ENCODE measurements at places on chromosomes 12 and 14.
A peak's percentile ranks its signal among the peaks of the same experiment; 100 is the strongest.

GRCh38 chr12:93686572-93687356 is 9.6 kb downstream of the CRADD start:
- no peak for DNase-seq

DNA sequence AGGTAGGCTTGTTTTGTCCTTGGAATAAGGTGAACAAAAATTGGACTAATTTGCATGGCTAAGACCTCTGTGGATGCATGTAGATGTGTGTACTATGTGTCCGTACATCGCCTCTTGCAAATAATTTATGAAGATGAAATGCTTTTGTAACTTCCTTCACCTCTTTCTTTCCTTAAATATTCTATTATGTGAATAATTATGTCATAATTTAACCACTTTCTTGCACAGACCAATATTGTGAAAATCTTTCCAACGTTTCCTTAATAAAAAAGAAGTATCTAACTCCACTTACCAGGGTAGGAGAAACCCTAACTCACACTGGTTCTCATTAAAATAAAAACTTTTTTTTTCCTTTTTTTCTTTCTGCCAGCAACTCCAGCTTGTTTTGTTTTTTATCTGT is 4.0 kb downstream of the NANOG start:
- no peak for DNase-seq

DNA sequence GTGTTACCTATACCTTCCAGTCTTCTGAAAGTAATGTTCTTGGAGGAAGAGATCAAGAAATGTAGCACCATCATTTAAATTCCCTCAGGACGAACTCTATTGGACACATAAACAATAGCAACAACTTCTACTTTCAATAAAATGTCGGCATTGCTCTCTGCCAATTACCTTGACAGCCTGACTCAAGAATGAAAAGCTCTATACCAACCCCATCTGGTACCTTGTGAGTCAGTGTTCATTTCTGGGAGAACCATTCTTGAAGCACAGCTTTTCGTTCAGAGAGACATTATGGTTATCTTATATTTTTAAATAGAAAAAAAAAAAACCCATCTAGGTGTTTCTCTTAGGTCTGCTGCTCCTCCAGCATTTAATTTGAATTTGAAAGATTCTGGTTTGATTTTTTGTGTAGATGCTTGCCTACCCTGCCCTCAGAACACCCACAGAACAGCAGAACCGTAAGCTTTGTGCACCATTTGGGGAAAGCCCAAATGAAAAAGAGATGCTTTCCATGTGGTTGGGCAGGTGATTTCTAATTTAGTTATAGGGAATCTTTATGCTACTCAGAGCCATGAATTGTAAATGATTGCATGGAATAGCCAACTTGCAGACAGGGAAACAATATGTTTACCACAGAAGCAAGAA is 156.0 kb downstream of the SAMD4A start:
- DNase-seq, result peak; percentile 62

DNA sequence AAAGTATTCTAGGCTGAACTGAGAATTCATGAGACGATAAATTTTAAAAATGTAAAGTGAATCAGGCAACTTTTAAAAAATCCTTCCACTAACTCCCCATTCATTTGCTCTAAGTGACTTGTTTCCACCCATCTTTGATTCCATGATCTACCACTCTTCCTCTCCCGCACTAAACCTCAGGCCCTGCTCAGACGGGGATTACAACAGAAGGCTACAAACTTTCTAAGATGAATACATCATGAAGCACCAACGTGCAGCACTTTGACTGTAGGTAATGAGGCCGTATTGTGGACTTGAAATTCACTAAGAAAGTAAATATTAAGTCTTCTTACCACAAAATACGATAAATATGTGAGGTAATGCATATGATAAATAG is 30.0 kb downstream of the TMEM132D start:
- DNase-seq, result no peak

GRCh38 chr12:97003276-97003675 is 96.2 kb downstream of the NEDD1 start:
- DNase-seq, result no peak

DNA sequence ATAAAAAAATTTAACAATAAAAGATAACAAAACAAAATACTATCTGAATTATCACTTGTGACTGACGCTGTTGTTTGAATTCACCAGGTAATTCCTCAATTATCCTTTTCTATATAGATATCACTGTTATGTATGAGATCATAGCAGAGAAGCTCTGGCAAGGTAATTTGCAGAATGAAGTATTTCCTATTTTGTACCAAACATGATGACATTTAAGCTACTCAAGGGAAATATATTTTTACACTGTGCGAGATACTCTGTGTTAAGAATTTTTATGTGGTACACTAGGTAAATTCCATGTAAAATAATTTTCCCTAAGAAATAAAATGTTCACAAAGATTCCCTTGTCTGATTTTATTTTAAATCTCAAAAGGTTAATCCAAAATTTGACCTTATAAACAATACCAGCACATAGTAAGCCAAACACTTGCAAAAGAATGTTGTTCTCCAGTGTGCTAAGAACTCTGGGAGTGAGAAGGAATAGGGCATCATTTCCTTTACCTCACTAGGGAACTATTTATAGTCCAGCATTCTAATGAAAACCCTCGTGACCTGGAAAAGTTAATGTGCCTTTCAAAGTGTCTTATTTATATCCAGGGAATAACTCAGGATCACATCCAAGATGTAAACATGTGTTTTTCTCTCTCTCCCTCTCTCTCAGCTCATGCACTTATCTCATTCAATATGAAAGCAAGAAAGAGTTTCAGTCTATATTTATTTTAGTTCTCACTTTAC is 115.2 kb upstream of the RAP1B start:
- DNase-seq, result no peak

- DNase-seq, result no peak
Observed at GRCh38 chr12:48788524-48788853, 400 bp downstream of the ADCY6 start.

- DNase-seq, result no peak
Observed at GRCh38 chr14:57086271-57087162, 182.2 kb downstream of the EXOC5 start.

- no peak for DNase-seq
Observed at GRCh38 chr12:42669553-42669952, 80.0 kb upstream of the PRICKLE1 start.

DNA sequence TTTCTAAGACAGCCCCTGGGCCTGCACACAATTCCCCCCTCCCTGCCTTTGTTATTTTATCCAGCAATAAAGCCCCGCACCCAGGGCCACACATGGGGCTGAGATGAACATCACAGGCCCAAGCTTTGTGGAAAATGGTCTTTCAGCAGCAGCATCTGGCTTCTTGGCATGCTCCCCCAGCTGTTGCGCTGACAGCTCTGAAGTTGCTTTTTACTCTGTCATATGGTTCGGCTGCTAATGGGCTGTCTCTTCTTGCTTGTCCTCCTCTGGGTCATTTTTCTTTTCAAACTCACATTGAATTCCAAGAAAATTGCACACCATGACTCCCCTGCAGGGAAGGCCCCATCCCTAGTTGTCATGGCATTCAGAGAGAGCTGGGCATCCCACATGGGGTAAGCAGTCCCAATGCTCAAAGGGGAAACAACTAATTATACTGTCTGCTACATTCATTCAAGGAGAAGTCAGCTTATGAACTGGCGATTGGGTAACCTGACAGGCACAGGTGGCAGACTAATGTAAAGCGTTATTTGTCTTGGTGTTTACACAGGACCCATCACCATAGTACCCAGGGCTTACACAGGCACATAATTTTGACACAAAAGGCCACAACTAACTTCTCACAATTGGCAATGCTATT is 74.0 kb upstream of the CDKN3 start:
- no peak for DNase-seq

DNA sequence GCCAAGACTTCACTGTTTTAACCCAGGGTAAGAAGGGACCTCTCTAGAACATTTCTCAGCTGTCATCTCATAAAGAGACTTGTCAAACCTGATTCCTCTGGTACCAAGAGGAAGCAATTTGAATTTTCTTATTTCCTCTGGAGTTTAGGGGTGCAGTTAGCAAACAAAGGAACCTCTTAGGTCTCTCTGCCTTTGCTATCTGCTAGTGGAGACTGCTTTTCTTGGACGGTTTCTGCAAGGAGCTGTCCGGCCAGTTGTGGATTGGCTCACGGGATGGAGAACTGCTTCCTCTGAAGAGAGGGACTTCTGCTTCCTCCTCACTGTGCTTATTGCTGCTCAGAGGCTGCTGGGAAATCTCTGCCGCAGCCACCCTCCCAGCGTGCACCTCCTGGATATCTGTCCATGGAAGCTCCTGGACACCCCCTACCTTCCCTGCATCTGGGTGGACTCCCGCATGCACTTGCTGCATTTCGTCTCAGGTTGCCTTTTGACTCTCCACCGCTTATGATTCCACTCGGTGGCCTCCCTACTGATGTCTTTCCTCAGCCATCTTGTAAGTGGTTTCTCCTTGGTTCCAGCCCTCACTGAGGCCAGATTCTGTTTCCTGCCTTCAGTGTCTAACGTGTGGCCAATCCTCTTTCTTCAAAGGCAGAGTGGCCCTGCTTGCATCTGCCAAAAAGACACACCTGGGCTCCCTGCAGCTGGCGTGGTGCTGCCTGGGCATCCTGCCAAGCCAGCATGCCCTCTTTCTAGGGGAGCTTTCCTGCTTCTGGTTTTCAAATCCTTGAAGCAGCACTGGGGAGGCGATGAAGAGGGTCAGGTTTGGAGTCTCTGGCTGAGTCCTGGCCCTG is 187.3 kb downstream of the CHST11 start:
- DNase-seq, result peak; percentile 49

DNA sequence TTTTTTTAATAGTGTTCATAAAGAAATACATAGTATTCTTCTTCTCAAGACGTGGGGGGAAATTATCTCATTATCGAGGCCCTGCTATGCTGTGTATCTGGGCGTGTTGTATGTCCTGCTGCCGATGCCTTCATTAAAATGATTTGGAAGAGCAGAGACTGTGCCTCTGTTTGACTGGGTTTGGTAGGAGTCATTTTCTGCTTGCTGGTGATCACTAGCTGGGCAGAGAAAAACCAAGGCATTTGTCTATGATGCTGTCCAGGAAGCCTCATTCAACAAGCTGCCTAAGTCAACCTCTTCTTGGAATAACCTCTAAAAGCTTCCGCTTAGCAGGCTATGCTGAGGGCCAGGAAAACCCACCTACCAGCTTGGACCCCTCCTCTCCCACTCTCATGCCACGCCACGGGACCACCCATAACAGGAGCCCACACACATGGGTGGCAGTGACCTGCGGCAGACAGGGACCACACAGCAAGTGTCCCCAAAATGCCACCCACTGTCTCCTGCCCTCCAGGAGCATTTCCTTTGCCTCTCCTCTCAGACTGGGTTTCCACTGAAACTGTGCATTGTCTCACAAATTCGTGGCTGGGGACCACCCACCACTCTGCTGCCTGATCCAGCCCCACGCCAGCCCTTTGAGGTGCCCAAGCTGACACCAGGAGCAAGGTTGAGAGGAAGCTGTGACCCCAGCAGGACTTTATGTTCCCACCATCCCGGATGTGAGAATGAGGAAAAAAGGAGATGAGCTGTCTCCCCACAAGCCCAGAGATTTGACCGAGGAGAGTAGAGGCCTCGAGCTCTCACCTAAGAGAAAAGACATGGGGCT is 36.8 kb downstream of the DAD1 start:
- DNase-seq, result no peak

- no peak for DNase-seq
Observed at GRCh38 chr14:60878536-60878935, 102.3 kb downstream of the TRMT5 start.

DNA sequence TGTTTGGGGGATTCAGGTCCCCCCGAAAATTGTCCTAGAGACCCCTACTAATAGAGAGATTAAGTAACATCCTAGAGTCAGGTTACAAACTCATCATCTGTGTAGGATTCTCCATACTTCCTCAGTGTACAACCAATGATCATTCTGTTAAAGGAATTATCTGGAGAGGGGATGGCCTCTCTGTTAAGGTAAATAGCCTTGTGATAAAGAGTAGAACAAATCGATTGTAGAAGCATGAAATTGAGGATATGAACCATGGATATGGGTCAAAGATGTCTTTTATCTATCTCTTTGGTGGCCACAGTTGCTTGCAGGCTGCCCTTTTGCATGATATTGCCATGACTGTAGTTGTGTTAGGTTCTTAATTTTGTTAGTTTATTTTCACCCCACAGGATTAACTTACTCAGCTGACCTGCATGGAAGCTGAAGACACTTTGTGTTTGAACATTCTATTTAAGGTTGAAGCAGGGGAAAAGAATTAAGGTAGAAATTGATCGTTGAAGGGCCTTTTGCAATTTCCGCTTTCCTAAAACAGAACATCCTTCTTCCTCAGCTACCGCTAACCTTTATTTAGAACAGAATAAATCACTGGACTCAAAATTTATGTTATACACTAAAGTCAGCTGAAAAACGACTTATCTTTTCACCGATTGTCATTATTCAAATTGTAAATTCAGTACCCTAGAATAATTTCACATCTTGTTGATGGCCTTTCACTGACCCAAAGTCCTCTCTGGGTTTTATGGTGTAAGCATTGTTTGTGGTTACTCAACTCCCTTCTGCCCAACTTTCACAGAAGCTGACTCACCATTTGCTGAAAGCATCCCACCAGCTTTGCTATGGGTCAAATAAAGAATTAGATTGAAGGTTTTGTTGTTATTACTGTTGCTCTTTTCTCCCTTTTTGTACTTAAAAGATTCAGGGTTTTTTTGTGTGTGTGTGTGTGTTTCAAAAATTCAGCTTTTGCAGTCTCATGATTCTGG is 52.3 kb downstream of the IRAK3 start:
- no peak for DNase-seq
